ENCODE measurements at places on chromosomes 7 and 10.

- ATAC-seq = no peak
These were observed 31.6 kb downstream of the CUBN start for GRCh38 chr10:17098012-17098411.

GRCh38 chr10:113104047-113104446 lies 154.0 kb downstream of the TCF7L2 start:
- no peak for ATAC-seq

DNA sequence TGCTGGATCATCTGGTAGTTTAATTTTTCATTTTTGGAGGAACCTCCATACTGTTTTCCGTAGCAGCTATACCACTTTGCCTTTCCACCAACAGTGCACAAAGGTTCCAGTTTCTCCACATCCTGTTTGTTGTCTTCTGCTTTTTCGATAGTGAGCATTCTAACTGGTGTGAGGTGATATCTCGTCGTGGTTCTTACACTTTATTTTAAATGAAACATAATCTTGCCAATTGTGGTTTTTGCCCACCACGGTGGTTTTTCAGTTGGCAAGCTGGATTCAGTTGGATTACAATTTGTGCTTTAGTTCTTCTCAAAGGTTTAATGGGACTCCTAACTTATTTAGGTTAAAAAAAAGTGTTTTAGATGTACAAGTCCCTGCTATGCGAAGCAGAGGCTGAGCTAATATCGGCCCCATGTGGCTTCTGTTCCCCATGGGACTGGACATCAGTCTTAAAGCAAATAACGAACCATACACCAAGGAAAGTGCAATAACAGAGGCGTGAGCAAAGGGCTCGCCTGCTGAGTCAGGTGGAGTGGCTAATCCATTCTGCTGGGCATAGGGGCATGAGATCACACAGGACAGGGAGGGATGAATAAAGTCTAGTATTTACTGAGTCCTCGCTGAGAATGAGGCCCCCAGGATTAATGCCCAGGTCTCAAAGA lies 153.6 kb downstream of the AOAH start:
- ATAC-seq = no peak

GRCh38 chr7:30904561-30904960 lies 7.1 kb upstream of the AQP1 start:
- no peak for ATAC-seq

DNA sequence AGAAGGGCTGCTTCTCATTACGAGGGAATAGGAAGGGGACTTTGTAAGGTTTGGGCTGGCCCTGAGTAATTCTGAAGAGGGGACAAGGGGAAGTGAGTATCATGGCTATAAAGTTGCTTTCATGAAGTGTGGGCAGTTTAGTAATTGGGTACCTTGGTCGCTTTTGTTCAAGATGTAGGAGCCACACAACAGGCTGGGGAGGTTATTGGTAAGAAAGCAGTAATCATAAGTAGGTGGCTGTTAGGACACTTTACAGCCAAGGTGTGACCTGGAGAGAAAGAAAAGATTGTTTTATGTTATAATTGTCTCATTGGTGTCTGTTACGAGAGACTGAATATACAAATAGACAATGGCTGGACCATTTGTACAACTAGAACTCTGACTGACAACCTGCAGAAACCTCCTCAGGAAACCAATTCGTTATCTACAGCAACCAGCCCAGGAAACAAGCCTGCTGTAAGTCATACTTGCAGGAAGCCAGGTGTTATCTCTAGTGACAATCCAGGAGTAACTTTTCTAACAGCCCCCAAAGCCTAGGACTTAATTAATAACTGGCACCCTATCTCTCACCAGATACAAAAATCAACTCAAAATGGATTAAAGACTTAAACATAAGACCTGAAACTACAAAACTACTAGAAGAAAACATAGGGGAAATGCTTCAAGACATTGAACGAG lies 5.0 kb upstream of the CCM2 start:
- no peak for ATAC-seq

- ATAC-seq = no peak
These were observed 185.3 kb downstream of the DIP2C start for GRCh38 chr10:504121-504611.
